ENCODE measurements at places on chromosomes 6 and 20.

GRCh38 chr20:46255440-46256104 lies 52.7 kb downstream of the CDH22 start:
- H3K27ac ChIP-seq: no peak overlapping the region
- H3K4me1 ChIP-seq: no peaks in the 10 kb centered on the region
- no peak overlapping the region for H3K4me3 ChIP-seq
- H3K27me3 ChIP-seq: peaks cover 31% of the 10 kb centered on the region
- H3K36me3 ChIP-seq: no peaks in the 10 kb centered on the region

DNA sequence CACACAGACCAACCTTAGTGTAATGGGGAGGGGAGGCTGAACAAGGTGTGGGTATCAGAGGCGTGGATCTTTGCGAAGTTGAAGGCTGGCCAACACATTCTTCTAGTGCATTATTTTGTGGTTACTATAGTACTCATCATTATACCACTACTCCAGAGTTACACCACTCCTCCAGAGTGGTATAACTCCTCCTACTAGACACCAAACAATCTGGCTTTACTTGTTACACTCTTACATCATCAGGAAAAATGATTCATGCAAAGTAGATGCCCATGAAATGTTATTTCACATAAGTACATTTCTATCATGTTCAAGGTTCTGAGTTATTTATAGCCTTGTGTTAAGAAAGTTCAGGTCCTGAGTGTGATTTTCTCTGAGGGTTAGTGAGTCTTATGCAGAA lies 443.1 kb upstream of the OPRM1 start:
- peaks cover 3% of the 10 kb centered on the region for H3K27me3 ChIP-seq
- no peak for DNase-seq
- H3K27ac ChIP-seq: no peak overlapping the region
- peaks cover 9% of the 10 kb centered on the region for H3K4me1 ChIP-seq
- H3K4me3 ChIP-seq: no peak overlapping the region

- DNase-seq: no peak
- H3K36me3 ChIP-seq: no peaks in the 10 kb centered on the region
- no peaks in the 10 kb centered on the region for H3K27me3 ChIP-seq
- H3K4me1 ChIP-seq: peaks cover 14% of the 10 kb centered on the region
These were observed 208.7 kb downstream of the PRL start for GRCh38 chr6:22087960-22088706.

GRCh38 chr6:38477680-38478260 lies 162.0 kb downstream of the BTBD9 start:
- H3K27me3 ChIP-seq: no peaks in the 10 kb centered on the region
- no peak overlapping the region for H3K4me3 ChIP-seq
- no peak overlapping the region for H3K27ac ChIP-seq
- no peaks in the 10 kb centered on the region for H3K4me1 ChIP-seq

GRCh38 chr20:9475456-9475855 lies 38.9 kb upstream of the LAMP5 start:
- H3K27me3 ChIP-seq: no peaks in the 10 kb centered on the region
- no peak for DNase-seq
- H3K4me3 ChIP-seq: no peak overlapping the region
- no peaks in the 10 kb centered on the region for H3K4me1 ChIP-seq
- H3K36me3 ChIP-seq: no peaks in the 10 kb centered on the region

GRCh38 chr6:8277769-8278168 lies 157.6 kb downstream of the SLC35B3 start:
- H3K27ac ChIP-seq: no peak overlapping the region
- H3K4me1 ChIP-seq: no peaks in the 10 kb centered on the region
- H3K4me3 ChIP-seq: no peak overlapping the region
- DNase-seq: no peak

- H3K4me3 ChIP-seq: no peak overlapping the region
- H3K27ac ChIP-seq: no peak overlapping the region
- no peaks in the 10 kb centered on the region for H3K36me3 ChIP-seq
- H3K27me3 ChIP-seq: no peaks in the 10 kb centered on the region
- no peaks in the 10 kb centered on the region for H3K4me1 ChIP-seq
These were observed 637.5 kb upstream of the MAN1A1 start for GRCh38 chr6:119986934-119987549.
